ENCODE measurements at places on chromosomes 2 and 18. TPM values are rescaled to one million over a fixed set of nuclear protein-coding genes. Genes with fewer than 3 reads are reported as not detected.

The ASB18 gene
- not detected for total RNA-seq

The PRKAG3 gene
- total RNA-seq: not detected

GRCh38 chr2:75047189-75047991 is 88.9 kb downstream of the POLE4 start:
- no peak for DNase-seq

DNA sequence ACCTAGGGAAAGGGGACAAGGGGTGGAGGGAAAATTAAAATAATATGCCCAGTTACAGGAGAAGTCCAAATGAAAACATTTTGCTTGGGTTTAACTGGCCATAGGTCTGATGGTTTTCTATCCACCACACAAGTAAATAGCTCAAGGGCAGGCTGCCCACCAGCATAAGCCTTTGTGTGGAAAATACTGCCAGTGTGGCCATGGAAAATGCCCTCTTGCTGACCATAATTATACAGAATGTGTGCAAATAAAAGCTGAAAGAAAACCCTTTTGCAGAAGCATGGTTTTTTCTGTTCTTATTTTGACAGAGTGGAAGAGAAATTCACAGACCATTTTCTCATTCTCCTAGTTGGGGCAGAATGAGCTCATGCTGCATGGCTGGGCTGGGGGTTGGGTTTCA is 111.3 kb upstream of the SIX2 start:
- no peak for DNase-seq

DNA sequence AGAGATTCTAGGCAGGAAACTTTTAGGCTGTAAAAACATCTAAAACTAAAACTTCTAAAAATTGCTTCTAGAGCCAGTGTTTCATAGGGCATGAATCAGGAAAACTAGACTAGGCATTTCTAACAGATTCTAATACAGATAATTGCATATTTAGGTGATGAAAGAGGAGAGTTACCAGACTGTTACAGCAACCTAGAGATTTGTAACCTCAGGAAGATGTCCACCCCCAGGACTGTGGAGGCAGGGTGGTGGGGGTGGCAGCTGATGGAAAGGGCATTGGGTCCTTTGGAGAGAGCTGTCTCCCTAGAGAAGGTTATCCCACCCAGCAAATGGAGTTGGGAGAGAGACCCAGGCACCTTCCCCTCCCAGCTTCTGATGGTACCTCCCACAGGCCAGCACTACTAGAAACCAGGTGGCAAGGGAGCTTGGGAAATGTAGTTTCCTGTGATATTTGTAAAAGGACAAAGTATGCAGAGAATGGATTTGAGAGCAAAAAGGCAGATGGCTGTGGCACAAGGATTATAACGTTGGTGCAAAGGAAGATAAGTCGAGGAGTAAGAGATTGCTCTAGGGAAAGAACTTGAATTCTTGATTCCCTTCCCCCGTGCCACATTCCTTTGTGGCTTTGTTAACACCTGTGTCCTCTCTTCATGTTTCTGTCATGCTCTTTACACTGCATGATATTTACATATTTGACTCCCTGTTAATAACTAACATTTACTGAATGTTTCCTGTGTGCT is 75.6 kb upstream of the MGAT5 start:
- DNase-seq: no peak

- DNase-seq: no peak
Observed at GRCh38 chr2:25250331-25251070, 82.1 kb upstream of the POMC start.

DNA sequence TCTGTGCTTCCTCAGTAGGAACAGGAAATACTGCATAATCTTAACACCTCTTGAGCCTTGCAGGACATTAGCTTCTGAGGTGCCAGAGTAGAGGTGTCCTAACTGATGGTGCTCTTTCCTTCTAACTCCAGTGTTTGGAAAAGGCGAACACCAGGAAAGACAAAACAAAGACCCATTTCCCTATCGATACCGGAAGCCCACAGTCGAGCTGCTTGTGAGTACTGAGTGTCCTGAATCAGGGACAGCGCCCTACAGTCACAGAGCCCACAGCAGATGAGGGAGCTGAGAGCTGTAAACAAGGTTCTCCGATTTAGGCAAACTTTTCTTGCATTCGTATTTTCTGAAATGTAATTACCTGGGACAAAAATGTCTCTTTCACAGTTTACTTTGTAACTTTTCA is 50.7 kb downstream of the SLC14A2 start:
- no peak for DNase-seq

- DNase-seq: no peak
Observed at GRCh38 chr2:3626118-3626811, 31.4 kb downstream of the COLEC11 start.

GRCh38 chr2:26195040-26195984 is 22.4 kb downstream of the GAREM2 start:
- DNase-seq: no peak

DNA sequence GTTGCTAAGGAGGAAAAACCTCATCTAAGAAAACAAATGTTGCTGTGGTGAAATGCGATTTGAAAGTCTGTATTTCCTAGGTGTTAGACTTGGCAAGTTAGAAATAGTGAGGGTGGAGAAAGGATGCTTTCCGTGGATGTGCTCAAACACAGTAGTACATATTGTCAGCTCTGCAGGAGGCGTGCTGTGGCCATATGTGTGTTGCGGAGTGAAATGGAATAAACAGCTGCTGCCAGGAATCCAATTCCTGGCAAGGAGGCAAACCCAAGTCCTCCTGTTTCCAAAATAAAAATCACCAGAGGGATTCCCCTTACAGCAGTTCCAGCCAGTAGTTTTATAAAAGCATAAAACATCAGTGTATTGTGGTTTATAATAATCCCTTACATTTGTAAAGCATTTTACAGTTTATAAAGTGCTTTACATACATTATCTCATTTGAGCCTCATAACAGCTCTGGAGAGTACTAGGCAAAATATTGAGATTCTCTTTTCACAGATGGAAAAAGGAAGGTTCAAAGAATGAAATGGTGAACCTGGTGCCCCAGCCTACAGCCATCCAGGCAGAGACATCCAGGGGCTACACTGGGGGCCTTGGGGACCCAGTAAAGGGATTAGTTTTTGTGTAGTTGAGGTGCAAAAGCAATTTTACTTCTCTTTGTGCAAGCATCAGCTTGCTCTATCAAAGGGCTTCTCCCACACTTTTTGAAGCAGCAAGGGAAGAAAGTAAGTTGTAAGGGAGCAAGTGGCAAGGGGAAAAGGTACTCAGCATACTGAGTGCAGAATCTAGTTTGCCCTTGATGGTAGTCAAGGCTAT is 206.0 kb downstream of the AGPS start:
- no peak for DNase-seq
